NCI-H1436 treated with DMSO at 0.1 percent for 48 hours (cell line): ENCODE measurements at places on chromosomes 7 and 10.

- DNase-seq = no peak
Measured at GRCh38 chr10:22708772-22709171, 5.6 kb downstream of the PIP4K2A start.

- DNase-seq = no peak
Measured at GRCh38 chr10:28661035-28661434, 16.3 kb upstream of the BAMBI start.

DNA sequence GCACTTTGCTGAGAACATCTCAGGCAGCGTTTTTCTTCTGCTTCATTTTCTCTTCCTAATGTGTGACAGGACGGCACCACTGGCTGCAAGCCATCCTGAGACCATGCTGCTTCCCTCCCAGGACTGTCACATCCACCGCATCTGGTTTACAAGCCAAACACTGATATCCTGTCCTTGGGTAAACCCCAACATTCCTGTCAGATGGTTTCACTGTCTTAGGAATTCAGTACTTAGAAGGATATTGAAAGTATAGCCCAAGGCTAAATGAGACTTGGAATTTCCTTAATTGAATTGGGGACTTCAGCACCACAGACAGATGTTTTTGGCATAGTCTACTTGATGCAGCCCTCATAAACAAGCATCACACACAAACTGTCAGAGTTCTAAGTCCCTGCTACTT, 74.2 kb upstream of the PLXNA4 start:
- DNase-seq = no peak

GRCh38 chr7:154167807-154168206, 115.6 kb downstream of the DPP6 start:
- DNase-seq = no peak

- no peak for DNase-seq
Measured at GRCh38 chr10:97540669-97541500, 31.7 kb upstream of the ANKRD2 start.

DNA sequence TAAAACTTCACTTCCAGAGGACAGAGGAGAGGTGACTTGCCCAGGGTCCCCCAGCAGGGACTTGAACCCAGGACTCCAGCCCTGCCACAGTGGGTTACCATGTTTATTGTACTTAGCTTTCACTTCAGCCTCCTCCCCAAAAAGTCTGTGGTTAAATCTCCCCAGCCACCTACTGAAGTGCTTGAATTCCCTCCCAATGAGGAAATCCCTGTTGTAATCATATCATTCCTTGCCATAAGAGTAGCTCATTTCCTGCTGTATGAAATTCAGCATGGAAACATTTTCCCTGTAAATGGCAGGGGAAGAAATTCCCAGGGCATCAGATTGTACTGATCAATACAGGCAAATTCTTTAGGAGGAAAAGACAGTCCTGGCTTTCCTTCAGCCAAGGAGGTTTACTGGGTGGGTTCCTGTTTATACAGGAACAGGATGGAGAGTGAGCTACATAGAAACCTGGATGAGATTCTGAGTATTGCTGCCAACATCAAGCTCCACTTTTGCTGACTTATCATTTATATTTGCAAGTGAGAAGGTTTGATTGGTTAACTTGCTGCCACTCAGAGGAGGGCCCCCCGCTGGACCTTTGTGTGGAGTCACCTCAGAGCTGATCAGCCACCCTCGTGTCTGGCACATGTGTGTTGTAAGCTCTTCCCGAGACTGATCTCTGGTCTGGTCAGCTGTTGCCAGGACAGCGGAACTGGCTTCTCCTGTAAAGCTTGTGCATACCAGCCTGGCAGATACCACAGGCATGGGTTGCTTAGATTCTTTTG, 16.4 kb upstream of the PDZD8 start:
- DNase-seq = no peak

- no peak for DNase-seq
Measured at GRCh38 chr7:106679153-106679931, 18.4 kb upstream of the CCDC71L start.

- DNase-seq = no peak
Measured at GRCh38 chr10:122981066-122981464, 864 bp downstream of the PSTK start.

DNA sequence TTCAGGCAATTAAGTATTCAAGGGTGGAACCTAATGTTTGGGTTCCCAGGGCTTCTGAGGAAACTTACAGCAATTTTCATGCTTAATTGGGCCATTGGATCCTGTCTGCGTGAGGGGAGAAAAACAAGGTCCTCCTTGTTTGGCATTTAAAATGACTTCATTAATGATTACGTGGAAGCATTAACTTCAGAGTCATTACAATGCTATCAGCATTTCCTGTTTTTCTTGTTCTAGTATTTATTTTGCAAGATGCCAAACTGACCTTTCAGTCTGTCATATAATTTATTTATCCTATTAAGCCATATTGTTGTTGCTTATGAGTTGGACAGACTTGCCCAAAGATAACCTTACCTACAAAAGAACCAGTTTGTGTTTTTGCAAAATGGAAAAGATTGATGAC, 324.1 kb upstream of the LRRN3 start:
- DNase-seq = no peak

DNA sequence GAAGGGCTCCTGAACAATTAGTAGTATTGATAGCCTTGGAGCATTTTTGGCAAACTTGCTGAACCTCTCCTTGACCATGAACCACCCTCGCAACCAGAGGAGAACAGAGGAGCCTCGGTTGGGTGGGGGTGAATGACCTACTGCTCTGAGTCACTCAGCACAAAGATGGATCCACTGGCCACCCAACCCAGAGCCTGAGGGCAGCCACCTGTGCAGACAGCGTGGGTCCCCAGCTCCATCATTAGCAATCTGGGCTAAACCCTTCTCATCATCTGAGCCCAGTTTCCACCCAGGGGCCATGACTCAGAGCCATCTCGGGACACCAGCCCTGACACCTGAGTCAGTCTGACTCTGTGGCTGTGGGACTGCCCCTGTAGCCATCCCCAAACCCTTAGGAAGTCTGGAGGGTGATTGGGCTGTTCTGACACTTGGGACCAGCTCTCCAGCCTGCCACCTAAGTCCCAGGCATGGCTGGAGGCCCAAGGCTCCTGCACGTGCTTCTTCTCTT, 171.8 kb upstream of the GPR26 start:
- DNase-seq = no peak

GRCh38 chr7:148803094-148803493, 81.0 kb downstream of the EZH2 start:
- no peak for DNase-seq

GRCh38 chr7:107209565-107209964, 40.8 kb downstream of the HBP1 start:
- DNase-seq = no peak

GRCh38 chr10:88651101-88651551, 13.1 kb upstream of the LIPF start:
- DNase-seq = no peak

DNA sequence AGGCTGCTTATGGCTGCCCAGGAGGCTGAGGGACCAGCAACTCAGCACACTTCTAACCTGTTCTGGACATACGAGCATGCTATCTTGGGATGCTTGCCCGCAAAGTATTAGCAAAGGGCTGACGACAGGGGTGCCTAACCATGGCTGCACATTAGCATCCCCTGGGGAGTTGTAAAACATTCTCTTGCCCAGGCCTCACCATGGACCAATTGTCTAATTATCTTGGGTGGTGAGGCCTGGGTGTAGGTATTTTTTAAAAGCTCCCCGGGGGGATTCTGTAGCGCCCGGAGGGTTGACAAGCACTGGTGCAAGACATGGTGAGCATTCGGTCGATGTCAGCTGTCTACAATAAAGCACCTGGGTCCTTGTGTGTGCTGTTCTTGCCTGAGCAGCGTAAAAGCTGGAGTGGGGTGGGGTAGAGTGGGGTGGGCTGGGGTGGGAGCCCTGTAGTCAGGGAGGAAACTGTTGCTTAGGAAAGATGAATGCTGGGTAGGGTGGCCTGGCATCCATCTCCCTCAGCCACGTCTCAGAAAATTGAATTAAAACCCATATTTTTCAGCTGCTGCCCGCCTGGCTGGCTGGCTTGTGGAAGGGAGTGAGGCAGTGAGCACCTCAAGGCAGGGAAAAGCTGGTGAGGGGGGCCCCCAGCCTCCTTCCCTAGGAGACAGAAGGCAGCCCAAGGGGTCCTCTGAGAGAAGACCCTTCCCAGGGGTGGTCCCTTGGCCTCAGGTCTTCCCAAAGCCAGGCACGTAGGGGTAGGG, 2.9 kb upstream of the ADCYAP1R1 start:
- DNase-seq = no peak

- no peak for DNase-seq
Measured at GRCh38 chr10:32005050-32005449, 51.2 kb downstream of the KIF5B start.

GRCh38 chr10:132709471-132709951, 76.4 kb downstream of the NKX6-2 start:
- no peak for DNase-seq
